Suprapubic skin (tissue), 4 donors: ENCODE measurements at places on chromosomes 7 and 10. TPM values are rescaled to one million over a fixed set of nuclear protein-coding genes. Genes with fewer than 3 reads are reported as not detected.

CALCR gene
- not detected for total RNA-seq

FBH1 gene
- 131 TPM for total RNA-seq

BET1 gene
- 37.0 TPM for total RNA-seq

CDK14 gene
- 3.7 TPM for total RNA-seq

- no peak for DNase-seq
Measured at GRCh38 chr10:68938884-68939283, 17.1 kb upstream of the DDX21 start.

- DNase-seq = no peak
Measured at GRCh38 chr10:17923728-17924127, 28.0 kb upstream of the SLC39A12 start.

DNA sequence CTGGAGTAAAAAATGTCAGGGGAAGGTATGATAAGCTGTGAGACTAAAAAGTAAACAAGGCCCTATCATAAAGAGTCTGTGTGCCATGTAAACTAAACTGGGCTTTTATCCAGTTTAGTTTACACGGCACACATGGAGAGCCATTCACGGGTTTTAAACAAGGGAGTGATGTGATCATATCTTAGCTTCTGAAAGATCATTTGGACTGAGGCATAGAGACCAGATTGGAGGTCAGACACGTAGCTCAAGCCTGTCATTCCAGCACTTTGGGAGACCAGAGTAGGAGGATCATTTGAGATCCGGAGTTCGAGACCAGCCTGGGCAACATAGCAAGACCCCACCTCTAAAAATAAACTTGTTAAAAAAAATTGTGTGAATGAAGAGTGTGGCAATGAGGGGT lies 50.1 kb downstream of the SKIDA1 start:
- DNase-seq = no peak

GRCh38 chr7:107386548-107387102 lies 83.2 kb upstream of the GPR22 start:
- DNase-seq = no peak

- no peak for DNase-seq
Measured at GRCh38 chr10:17214526-17214925, 13.1 kb upstream of the TRDMT1 start.

DNA sequence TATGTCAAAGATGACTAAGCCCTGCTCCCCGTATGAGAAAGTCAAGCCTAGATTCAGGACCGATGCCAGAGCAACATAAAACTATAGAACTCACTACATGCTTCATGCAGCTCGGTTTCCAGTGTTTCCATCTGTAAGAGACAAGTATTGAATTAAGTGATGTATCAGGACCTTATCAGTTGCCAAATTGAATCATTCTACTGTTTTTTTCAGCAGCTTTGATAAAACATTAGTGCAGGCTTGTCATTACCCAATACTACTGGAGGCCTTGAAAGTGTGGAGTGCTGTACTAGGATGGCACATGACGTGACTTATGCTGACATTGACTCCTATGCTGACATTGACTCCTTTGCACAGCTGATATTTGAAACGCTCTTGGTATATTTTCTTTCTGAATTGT lies 10.8 kb upstream of the NRP1 start:
- DNase-seq = no peak

GRCh38 chr10:60450291-60450690 lies 60.6 kb upstream of the ANK3 start:
- DNase-seq = no peak

- DNase-seq = no peak
Measured at GRCh38 chr10:47133871-47134570, 166.0 kb upstream of the GDF10 start.

- DNase-seq = no peak
Measured at GRCh38 chr10:13489035-13489599, 39.7 kb downstream of the BEND7 start.

DNA sequence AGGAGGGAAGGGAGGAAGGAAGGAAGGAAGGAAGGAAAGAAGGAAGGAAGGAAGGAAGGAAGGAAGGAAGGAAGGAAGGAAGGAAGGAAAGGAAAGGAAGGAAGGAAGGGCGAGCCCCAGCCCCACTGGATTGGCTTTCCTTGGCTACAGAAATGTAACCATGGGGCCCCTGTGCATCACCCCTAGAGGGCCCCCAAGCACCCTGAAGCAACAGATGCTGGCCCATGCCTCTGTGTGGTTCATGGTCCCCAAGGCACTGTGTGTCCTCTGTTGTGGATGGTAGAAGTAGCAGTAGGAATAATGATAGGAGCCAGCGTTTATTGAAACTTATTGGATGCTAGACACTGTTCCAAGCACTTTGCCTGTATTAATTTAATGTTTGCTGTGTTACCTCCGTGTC lies 116.6 kb upstream of the MACROH2A2 start:
- DNase-seq = no peak

DNA sequence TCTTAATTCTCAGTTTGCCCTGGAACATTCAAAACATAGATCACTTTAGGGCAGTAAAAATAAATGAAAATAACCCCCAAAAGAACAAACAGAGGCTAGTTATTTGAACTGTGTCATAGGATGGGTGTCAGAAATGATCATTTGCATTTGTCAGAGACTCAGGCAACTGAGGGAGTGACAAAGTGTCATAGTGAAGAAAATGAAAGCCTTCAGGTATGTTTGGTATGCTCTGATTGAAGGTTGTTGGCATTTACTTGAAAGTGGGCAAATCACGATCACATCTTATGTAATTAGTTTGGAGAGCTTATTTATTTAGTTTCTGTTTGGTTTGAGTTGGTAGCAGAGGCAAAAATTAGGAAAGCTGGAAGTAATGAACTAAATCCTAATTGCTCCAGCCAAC lies 880.9 kb downstream of the ANKRD7 start:
- DNase-seq = no peak

- no peak for DNase-seq
Measured at GRCh38 chr7:152355474-152356057, 80.2 kb downstream of the KMT2C start.

DNA sequence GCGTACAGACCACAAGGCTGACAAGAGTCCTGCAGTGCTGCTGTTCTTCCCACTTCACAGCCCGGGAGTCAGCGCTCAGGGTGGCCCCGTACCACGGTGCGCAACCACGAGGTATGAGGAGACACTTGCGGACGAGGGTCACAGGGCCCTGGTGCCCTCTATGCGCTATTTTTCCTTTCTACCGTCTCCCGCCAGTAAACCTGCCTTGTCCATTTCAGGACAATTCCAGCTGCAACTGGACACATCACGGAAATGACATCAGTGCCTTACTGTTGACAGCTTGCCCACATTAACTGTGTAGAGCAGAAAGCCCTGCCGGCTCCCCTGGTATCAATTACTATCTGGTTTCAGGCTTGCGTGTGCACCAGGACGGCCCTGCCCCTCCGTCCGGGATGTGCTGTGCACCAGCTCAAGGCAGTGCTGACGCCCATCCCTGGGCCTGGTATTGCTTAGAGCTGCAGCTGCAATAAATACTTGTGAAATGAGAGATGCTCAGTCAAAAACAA lies 65.1 kb downstream of the ZRANB1 start:
- DNase-seq = peak; percentile 72

DNA sequence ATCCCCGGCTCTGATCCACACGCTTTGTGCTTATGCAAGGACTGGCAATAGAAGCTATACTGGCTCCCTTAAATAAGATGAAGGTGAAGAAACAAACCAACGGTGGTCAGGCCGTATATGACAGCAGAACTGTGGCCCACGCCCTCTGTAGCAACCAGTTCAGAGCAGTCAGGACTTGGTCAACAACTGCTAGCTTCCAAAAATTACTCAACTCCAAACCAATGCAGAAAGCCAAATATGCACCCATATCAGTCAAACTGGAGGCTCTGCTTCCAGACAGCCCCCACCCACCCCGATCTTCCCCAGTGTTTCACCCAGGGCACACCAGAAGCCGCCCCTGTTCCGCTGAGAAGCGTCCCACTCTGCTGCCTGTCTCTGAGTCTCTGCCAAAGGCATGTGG lies 222.3 kb upstream of the MGMT start:
- no peak for DNase-seq

DNA sequence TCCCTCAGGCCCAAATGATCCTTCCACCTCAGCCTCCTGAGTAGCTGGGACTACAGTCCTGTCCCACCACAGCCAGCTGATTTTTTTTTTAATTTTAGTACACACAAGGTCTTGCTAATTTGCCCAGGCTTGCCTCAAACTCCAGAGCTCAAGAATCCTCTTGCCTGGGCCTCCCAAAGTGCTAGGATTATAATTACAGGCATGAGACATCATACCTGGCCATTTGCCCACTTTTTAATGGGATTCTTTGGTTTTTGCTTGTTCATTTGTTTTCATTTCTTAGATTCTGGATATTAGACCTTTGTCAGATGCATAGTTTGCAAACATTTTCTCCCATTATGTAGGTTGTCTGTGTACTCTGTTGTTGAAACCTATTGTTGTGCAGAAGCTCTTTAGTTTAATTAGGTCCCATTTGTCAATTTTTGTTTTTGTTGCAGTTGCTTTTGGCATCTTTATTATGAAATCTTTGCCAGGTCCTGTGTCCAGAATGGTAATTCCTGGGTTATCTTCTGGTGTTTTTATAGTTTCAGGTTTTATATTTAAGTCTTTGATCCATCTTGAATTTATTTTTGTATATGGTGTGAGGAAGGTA lies 95.2 kb downstream of the GLCCI1 start:
- no peak for DNase-seq

GRCh38 chr7:95322396-95322795 lies 1.9 kb downstream of the PON1 start:
- no peak for DNase-seq

DNA sequence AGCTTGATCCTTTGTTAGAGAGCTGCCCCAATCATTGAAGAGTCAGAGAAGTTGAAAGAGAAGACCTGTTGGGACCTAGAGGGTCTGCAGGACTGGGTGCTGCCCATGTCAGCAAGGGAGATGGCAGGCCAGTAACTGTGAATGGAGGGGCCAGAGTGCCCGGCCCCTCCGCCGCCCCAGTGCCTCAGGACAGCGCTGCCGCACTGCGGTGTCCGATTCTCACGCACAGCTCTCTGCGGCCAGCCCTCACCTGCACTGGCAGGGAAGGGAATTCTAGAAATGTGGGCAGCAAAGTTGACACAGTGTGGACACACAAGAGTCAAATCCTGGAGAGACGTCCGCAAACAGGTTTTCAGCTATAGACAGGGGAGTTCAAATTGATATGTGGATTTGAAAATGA lies 373.5 kb downstream of the TCERG1L start:
- no peak for DNase-seq

GRCh38 chr7:34869057-34869456 lies 168.2 kb downstream of the DPY19L1 start:
- no peak for DNase-seq

GRCh38 chr7:45511721-45512597 lies 62.2 kb upstream of the ADCY1 start:
- no peak for DNase-seq

DNA sequence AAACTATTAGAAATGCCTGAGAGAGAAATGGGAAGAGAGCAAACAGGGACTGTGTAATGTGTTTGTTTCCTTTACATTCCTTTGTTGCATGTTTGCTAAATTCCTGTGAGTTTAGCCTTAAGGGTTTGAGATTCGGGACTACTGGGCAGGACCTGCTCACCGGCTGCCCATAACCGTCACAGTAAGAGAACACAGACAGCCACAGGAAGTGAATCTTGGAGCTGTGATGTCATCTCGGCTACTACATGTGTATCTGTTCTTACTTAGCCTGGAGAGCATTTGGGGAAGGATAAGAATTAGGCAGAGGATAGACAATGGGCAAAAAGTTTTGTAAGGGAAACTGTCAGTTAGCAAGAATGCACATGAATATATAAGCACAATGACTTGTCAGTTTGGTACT lies 485.1 kb upstream of the KLF6 start:
- no peak for DNase-seq

- DNase-seq = no peak
Measured at GRCh38 chr10:114766470-114766869, 55.1 kb upstream of the FHIP2A start.

DNA sequence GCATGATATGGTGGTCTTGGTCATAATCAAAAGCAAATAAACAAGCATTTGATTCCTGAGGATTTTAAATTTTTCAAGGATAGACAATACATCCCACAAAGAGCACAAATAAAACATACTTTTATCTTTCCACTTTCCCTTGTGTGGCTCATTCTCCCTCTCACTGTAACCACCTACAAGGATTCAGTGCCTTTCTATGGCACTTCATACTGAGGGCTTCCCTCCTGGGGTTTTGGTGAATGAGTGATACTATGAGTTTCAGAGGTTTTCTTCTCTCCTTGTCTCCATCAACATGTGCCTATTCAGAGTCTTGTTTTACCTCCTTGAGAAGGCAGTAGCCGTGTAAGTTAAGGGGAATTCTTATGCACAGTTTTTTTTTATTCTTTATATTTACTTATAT lies 296.0 kb upstream of the TEX47 start:
- DNase-seq = no peak

DNA sequence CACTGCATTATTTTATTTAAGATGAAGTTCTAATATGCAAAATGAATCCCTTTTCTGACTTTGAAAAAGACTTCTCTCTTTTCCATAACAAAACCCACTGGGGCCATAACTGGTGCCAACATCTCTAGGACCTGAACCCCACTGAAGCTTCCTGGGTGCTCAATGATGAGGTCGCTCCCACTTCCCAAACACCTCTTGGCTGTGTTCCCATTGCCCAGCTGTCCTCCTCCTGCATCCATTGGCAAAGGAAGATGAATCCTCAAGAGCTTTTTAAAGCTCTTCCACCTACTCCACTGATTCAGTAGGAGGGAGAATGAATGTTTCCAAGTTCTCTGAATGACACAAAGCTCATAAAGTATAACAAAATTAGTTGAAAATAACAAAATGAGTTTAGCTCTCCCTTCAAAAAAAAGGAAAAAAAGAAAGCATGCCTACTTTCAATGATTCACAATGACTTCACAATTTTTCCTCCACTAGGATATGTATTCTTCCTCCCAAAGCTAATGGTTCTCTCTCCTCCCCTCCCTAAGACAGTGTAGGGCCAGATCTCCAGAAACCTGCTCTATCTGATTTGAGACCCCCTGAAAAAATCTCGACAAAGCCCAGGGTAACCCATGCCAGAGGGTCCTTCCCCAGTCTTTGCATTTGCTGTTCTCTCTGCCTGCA lies 64.8 kb downstream of the SORBS1 start:
- DNase-seq = no peak

DNA sequence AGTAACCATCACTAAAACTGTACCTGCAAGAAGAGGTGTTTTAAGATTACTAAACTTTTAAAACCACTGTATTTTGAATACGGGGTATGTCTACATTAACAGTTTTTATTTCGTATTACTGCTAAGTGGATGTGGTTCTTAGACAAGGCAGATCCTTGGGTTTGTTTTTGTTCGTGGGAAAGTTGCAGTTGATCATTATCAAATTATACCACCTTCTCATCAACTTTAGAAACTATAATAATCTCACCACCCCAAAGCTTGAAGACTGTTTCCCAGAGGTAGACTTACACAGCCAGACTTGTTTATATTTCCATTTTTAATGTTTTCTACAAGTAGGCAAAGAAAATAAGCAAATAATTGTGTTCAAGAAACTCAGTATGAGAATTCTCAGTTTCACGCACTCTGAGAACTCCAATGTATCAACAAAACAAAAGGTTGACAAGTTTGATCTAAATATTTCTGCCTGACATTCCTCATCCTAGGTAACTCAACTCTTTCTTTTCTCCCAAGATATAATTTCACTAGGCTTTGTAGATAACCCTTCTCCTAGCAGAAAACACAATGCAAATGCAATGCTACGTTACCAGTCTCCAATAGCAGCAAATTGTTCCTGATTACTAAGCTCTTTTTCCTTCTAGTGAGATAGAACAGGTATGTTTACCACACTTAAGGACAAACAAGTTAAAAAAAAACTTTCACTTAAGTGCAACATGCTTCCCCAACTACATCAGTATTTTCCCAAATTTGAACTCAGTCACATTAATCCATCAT lies 36.0 kb downstream of the IGF2BP3 start:
- DNase-seq = no peak
